ENCODE measurements at places on chromosomes 12 and 14.

GRCh38 chr14:99317231-99318090 lies 45.5 kb upstream of the BCL11B start:
- DNase-seq: no peak

DNA sequence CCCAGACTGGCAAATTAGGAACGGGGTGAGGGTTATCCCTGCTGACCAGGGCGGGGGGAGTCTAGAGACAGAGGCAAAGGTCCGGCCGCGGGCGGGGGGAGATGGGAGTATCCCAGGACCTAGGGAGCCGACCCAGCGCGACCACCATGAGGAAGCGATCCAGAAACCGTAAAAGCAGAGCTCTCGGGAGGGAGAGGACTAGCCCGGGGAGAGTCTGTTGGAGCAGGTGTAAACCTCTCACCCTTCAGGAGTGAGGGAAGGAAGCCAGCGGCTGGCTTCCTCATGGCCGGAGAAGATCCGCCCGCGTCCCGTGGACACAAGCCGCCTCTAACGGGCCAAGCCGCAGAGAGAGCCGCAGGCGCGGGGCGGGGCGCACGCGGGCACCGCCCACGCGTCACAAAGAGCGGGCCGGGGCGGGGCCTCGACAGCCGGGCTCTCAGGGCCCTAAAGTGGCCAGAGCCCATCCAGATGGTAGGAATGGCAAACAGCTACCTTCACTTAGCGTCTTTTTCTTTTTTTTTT lies at the start of gene ACRBP:
Gene ACRBP, minus strand, starts transcription at position 350 of the 522 bp plus-strand sequence. Its CDS starts 66 bp downstream, at position 284.
- DNase-seq: no peak

- peak; percentile 9 for DNase-seq
Observed at GRCh38 chr12:44874981-44875416, 1.1 kb downstream of the NELL2 start.

- DNase-seq: peak; percentile 28
Observed at GRCh38 chr12:49636979-49637755, 13.8 kb downstream of the PRPF40B start.

DNA sequence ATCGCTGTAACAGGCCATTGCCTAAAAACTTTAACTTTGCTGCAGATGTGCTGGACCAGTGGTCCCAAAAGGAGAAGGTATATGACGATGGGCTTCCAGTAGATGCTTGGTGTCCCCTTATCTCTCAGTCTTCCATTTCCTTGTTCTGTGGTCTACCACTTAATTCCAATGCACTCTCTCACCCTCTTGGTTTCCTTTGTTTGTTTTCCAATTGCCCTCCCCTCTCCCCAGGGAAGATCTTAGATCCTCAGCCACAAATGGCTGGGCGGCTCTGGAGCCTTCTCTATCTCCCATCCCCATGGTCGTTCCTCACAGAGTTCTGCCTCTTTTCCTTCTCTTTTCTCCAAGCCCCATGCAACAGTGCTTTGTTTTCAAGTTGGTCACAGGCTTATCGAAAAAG lies 584 bp downstream of the ACSM4 start:
- DNase-seq: no peak

DNA sequence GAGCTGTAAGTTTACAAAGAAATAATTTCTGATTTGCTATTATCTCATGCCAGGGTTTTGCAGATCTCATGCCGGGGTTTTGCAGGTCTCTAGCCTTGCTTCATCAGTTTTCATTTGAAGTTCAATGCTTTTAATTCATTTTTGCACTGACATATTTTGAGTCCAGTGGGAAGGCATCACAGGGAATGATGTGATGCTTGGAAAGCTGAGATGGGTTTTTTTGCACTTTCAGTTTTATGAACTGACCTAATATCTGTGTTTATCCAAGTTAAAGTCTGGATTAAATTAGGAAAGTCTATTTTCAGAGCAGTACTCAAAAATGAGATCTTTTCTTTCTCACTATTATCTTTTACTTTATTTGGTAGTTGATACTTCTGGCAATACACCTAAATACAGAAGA lies 23.6 kb upstream of the REP15 start:
- no peak for DNase-seq

DNA sequence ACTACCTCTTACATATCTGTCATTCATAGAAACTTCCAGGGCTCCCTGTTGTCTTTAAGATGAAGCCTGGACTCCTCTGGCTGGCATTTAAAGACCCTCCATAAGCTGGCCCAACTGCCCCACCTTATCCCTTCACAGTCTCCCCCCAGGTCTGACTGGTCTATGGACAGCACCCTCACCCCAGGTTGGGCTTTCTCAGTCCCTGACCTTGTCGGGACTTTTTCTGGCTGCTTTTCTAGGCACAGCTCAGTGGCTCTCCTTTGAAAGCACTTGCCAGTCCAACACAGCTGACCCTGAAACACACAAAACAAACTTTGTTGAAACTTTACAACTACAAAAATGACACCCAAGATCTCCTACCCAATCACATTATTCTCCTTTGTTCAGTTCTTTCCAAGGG lies 13.9 kb upstream of the MYH7 start:
- no peak for DNase-seq

- DNase-seq: no peak
Observed at GRCh38 chr12:9344541-9344940, 136.3 kb upstream of the PZP start.

- no peak for DNase-seq
Observed at GRCh38 chr14:88947646-88948598, 123.5 kb downstream of the TTC8 start.

GRCh38 chr14:36442824-36443241 lies 77.2 kb downstream of the NKX2-1 start:
- DNase-seq: no peak

DNA sequence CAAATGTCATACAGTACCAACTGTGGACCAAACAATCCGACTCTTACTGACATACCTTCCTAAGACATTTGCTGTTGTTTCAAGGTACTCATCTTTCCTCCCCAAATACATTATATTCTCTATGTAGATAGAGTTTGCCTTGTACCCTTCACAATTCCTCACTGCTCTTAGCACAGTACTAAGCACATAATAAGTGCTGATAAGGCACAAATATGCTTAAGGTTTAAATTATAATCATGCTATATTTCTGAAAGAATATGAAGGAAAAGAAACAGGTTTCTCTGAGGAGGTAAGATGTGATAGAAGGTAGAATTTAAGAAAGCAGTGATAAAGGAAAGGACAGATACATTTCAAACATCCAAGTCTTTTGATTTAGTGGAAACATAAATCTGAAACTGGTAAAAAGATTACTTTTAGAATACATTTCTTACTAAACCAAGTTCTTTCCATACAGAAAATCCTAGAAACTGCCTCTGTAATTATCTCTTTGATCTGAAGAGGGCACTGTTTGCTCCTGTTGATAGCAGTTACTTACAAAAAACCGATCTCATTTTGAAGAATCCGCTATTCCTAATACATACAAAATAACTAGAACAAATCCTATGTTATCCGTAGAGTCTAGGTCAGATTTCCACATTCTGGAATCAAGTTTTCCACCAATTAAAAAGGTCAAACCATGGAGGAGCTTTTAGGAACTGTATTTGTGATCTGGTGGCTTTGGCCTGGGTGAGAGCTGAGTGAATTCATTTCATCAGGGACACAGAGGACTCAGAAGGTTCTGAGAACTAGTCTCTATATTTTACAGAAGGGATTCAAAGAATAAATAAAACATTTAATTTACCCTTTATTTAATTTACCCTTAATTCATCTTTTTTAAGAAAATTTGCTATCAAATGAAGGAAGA lies 311.9 kb downstream of the DAD1 start:
- DNase-seq: no peak

DNA sequence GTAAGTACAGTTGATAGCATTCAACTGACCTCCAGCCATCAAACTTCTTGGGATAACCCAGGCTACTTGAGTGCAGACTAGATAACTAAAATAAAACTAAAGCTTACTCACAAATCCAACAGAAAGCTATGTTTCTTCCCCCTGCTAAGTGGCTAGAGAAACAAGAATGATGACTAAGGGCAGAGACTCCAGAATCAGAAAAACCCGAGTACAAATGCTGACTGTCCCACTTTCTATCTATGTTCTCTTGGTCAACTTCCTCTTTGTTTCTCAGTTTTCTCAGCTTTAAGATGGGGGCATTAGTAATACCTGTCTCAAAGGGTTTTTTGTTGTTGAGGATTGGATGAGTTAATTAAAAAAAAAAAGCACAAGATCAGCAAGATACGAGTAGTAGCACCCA lies 6.1 kb upstream of the NUAK1 start:
- no peak for DNase-seq

GRCh38 chr12:92070864-92071445 lies 74.7 kb downstream of the BTG1 start:
- DNase-seq: no peak

- DNase-seq: no peak
Observed at GRCh38 chr12:103917873-103918272, 12.3 kb upstream of the HSP90B1 start.

DNA sequence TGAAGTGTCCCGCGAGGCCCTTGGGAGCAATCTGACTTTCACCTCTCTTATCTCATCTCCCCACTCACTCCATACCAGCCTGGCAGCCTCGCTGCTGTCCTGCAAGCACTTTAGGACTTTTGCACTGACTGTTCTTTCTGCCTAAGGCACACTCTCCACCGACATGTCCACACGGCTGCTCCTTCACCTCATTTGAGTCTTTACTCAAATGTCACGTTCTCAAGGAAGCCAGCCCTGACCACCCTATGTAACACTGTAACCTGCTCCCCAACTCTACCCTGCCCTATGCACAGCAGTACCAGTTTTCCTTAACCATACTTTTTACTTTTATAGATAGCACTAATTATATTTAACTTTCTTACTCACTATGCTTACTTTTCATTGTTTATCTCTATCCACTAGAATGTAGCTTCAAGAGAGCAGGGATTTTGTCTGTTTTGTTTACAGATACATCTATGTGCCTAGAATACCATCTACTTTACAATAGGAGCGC lies 32.0 kb downstream of the PRKD1 start:
- DNase-seq: no peak

Measured in activated CD4-positive, alpha-beta T cell treated with anti-CD3 and anti-CD28 coated beads for 24 hours (primary cell).